NCI-H1048 (cell line): ENCODE measurements at places on chromosomes 2 and 18.
A peak's percentile ranks its signal among the peaks of the same experiment; 100 is the strongest.

GRCh38 chr2:85438201-85439024 is 19.9 kb downstream of the SH2D6 start:
- DNase-seq, result no peak

DNA sequence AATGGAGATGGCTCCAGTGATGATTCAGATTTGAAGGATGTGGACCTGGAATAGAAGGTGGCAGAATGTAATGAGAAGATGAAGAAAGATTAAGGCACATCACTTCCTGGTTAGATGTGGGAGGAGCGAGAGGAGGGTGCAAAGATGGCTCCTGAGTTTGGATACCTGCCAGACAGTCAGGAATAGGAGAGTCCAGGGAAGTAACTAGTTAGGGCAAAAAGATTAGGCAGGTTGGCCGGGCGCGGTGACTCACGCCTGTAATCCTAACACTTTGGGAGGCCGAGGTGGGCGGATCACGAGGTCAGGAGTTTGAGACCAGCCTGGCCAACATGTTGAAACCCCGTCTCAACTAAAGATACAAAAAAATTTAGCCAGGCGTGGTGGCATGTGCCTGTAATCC is 5.6 kb downstream of the C2orf74 start:
- DNase-seq, result no peak

GRCh38 chr2:201660293-201660895 is 17.1 kb upstream of the TMEM237 start:
- DNase-seq, result no peak

DNA sequence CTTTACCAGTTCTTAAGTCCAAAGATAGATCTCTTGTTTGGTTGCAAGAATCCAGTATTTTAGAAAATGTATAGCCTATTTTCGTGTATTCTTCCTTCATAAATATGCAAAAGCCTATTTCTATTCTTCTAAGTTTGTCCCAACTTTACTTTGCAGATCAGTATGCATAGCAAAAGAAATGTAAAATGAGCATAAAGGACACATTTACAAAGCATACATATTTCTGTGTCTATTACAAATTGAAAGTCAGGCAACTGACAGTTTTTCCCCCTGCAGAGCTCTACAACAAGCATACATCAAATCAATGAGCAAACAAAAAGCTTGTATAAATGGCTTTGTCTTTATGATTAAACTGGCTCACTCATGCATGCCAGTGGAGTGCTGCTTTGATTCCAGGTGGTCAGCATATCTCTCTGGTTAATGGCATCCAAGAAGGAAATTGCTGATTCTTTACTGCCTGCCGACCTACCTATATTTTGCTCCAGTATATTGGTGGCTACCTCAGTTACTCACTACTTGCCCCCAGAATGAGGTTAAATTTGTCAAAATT is 10.0 kb upstream of the VPS54 start:
- DNase-seq, result no peak

DNA sequence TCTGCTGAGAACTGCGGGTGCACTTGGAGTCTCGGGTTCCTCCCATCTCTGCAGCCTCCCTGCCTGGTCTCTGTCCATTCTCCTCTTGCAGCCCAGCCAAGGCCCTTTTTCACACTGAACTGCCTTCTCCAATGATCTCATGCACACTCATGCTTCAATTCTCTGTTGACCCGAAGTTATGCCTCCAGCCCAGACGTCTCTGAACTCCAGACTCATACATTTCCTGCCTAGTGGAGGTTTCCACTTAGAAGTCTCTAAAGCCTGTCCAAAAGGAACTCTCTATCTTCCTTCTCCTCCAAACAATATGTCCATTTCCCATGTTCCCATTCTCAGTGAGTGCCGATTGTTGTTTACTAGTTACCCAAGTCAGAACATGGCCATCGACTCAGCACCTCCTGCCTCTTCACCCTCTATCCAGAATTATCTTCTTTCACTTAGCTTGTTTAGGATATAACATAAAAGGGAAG is 155.2 kb downstream of the IRS1 start:
- no peak for DNase-seq

GRCh38 chr2:231012463-231012862 is 16.5 kb downstream of the SPATA3 start:
- no peak for DNase-seq

GRCh38 chr2:9648821-9649220 is 18.0 kb upstream of the YWHAQ start:
- no peak for DNase-seq

DNA sequence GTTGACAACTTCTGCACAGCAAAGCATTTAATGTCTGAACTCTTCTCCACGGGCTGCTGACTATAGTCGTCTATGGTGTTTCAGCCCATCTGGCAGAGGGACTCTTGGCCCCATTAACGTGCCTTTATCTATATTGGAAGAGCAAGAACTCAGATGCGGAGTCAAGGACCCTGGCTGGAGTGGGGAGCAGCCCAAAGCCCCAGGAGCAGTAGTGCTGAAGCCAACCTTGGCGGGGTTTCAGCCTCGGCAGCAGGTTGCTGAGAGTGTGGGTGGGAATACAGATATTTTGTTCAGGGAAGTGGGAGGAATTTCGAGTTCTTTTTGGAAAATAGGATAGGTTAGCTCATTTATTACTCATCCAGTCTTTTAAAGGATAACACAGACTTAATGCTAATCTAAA is 34.2 kb downstream of the TMEM17 start:
- DNase-seq, result no peak

DNA sequence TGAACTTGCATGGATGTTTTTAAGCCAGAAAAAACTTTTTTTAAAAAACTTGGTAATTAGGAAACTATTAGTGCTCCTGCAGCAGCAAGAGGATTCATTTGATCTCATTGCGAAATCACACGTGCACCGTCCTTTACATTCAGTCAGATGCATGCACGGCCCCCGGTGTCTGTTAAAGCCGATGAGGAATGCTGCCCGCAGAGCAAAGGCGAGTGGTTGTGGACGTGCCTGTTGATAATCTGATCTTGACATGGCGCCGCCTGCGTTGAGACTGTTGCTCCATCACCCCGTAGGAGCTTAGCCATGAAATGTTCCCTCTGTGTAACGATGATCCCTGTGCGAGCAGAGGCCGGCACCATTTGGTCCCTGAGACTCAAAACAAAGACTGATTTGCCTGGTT is 300.0 kb downstream of the GBX2 start:
- no peak for DNase-seq

DNA sequence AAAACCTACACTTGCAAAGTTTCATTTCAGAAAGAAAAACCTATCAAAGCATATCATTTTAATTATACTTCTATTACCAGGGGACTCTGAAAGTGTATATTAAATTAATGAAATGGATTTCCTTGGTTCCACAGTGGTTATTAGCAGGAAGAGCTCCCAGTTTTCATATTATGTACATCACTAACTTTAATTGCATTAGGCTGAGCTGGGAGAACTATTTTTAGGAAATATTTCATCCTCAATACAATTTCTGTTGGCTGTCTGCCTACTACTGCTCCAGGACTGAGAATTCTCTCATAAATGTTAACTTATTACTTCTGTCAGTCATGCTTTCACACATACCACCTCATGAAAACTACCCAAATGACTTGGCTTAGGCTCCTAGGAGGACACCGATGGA is 301.4 kb downstream of the CMPK2 start:
- no peak for DNase-seq

DNA sequence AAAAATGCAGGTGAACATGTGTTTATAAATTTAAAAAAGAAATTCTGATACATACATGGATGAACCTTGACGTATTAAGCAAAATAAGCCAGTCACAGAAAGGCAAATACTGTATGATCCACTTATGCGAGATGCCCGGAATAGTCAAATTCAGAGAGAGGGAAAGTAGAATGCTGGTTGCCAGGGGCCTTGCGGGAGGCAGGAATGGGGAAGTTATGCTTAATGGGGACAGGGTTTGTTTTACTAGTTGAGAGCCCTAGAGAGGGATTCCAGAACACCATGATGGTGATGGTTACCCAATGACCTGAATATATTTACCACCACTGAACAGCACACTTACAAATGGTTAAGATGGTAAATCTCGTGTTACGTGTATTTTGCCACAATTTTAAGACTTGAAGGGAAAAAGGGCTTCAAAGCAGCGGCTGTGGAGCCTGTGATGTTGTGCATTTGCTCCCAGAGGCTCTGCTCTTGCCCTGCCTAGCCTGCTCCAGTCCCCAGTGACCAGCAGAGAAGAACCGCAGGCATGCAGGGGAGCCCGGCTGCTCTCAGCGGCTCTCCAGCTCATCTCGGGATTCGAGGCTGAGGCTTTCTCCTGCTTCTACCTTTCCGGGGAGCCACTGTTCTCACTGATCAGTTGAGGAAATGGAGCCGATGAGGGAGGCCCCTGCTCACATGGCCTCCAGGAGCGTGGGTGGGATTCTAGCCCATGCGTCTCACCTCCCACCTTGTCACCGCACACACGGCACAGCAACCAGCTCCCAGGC is 51.7 kb upstream of the TFCP2L1 start:
- DNase-seq, result no peak

DNA sequence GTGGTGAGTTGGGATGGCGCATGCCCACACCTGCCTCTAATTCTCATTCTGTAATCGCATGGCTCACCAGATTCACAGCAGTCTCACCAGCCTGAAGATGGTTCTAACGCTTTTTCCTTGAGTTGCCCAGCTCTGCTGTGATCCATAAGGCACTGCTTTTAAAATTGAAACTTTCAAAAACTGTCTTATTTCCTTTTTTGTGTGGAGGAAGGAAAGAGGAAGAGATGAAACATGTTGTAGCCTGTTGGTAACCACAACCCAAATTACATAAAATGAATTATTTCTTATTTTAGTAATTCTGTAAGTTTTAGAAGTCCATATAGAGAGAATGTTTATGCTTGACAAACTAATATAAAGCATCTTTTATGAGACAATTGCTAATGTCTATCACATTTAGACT is 165.4 kb downstream of the RBM43 start:
- DNase-seq, result no peak

GRCh38 chr2:217835931-217836891 is 166.6 kb downstream of the TNS1 start:
- DNase-seq, result no peak

GRCh38 chr2:235695602-235695895 is 201.7 kb downstream of the AGAP1 start:
- no peak for DNase-seq

DNA sequence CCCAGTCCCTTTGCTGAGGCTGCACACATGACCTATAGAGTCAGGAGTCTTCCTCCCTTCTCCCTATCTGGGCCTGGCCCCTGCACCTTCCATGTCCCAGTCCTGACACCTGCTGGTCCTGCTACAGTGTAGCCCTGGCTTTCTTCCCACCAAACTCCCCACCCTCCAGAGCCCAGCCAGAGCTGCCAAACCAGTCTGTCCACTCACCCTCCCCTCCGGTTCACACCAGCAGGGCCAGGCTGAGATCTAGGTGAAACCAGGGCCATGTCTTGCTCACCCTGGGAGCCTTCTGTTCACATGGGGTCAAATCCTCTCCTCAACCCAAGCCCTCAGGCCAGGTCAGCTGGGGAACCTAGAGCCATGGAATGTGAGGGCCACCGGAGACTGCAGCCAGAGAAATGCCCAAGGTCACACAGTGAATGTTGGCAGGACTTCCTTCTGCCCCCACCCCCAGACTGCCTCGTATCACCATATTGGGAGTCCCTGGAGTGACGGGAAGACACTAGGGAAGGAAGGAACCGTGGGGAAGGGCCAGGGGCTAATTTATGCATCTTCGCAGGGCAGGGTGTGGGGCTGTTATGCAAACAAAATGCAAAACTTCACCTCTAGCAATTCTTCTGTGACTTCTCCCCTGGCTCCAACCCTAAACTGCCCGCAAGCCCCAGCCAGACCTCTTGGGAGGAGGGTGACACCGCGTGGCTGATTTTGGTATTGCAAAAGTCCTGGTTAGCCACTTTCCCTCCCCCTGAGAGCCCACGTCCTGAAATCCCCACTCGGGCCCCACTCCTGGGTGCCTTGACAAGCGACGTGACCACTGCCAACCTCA is 14.6 kb downstream of the TNS1 start:
- DNase-seq, result peak; percentile 8

DNA sequence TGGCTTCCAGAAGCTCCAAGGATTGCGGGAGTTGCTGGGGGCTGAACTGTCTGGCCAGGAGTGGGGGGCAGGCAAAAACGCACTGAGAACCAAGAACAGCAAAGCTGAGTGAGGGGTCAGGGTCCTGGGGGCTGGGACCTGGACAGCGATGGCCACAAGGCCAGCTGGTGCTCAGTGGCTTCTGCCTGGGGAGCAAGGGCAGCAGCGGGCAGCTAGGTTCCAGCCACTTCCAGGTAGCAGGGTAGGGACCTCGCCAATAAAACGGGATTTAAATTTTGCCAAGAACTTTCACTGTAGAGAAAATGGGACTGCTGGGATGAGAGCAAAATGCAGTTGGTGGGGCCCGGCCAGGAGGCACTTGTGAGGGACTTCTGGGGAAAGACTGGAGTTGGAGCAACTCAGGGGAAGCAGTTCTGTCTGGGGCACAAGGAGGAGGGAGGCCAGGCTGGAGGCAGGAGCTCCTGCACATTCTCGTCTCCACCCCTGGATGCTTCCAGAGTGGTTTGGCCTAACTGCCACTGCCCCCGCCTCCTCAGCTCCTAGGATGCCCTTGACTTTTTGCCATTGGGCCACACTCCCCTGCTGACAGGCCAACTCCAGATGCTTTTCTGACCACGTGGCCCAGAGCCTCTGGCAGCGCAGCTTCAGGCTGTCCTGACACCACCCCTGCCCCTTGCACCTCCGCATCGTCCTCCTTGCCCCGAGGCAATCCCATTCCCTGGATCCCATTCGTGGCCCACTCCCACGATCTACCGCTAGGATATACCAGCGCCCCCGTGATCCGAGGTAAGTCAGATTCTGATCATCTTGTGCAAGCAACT is 5.5 kb upstream of the CCDC74A start:
- no peak for DNase-seq

DNA sequence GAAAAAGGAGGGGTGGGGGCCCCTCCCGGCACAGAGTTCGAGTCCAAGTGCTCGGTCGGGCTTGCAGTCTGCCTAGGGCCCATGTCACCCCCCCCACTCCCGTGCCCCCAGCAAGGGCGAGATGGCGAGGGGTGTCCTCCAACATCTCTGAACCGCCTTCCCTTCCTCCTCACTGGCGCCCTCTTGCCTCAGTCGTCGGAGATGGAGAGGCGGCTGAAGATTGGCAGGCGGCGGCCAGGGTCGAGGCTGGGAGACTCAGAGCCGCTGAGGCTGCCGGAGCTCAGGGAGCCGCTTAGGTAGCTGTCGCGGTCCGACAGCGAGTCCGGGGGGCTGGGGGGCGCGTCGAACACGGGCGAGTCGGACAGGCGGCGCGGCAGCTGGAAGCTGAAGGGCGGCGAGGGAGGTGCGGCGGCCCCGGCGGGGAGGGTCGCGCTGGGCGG is 2.3 kb downstream of the ZFP36L2 start:
- DNase-seq, result no peak

- no peak for DNase-seq
Measured at GRCh38 chr2:207525296-207525695, 4.5 kb upstream of the CREB1 start.

- DNase-seq, result no peak
Measured at GRCh38 chr2:231527955-231528635, 2.1 kb downstream of the NMUR1 start.
